ENCODE measurements at places on chromosomes 5 and 9.
A peak's percentile ranks its signal among the peaks of the same experiment; 100 is the strongest.

DNA sequence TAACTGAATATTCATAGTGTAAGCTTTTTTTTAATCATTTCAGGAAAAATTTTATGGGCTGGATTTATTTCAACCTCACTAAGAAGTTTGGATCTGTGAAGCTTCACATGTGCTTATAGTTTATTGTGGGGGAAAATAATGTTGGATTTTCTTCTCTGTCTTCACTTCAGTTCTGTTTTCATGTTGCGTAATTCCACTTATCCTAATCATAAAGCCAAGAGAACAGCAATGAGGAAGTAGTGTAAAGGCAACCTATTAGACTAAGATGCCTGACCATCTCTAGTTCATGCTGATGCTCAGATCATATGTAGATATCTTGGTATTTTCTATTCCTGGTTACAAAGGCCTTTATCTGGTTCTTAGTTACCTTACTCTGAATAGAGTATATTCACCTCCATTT is 50.0 kb downstream of the CD180 start:
- DNase-seq: no peak

DNA sequence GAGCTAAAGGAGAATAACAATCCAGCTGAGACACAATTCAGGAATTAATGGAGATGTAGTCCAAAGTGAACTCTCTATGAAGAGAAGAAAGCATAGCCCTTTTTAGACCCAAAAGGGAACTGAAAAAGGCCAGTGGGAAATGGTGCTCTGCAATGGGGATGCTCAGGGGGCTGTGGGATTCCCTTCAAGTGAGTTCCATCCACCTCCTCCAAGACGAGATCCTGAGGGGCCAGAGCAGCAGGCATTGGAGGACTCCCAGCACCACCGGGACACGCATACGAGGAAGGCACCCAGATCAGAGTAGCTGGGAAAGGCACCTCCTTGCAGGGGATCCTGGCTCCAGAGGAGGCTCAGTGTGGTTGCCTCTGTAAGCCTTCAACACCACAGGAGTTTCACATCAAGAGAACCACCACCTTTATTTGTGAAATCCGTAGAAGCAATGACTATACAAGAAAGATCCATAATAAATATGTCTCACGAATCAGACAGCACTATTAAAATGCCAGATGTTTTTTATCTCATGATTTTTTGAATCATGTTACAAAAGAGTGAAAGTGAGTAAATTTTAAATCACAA is 288.2 kb downstream of the MED10 start:
- no peak for DNase-seq

GRCh38 chr5:170372971-170373370 is 16.2 kb downstream of the KCNMB1 start:
- no peak for DNase-seq

GRCh38 chr5:146791471-146791870 is 87.1 kb downstream of the PPP2R2B start:
- no peak for DNase-seq

DNA sequence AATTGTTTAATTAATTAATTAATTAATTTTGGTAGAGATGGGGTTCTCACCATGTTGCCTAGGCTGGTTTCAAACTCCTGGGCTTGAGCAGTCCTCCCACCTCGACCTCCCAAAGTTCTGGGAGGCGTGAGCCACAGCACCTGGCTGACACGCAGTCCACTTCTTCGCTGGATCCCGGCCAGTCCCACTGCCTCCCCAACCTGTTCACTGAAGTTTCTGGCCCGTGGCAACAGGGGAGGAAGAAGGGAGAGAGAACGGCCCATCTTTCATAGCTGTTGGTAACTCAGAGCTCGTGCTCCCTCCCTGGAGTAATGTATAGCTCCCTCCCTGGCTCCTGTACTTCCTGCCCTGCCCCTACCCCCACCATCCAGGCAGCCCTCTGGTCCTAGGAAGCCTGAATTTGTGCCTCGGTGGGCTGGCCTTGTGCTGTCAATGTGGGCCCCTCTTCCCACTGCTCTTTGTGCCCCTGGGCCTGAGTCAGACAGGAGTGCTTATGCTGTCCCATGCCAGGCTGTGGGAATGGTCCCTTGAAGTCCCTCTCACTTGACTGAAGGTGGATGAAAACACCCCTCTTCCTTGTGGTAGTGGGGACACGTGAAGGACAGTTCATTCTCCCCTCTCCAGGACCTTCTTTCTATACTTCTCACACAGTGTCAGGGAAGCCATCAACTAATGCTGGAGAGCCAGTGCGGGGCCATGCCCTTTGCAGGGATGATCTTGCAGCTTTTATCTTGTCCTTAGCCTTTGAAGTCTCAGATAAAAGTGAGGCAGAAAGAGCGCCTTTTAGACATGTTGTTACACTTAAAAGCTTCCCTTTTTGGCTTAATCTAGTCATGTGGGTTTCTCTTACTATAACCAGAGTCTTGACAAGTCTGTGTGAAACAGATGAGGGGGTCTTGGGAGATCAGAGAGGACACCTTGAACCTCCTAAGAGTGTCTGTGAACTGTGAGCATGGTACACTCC is 38.1 kb downstream of the ANGPTL2 start:
- no peak for DNase-seq

DNA sequence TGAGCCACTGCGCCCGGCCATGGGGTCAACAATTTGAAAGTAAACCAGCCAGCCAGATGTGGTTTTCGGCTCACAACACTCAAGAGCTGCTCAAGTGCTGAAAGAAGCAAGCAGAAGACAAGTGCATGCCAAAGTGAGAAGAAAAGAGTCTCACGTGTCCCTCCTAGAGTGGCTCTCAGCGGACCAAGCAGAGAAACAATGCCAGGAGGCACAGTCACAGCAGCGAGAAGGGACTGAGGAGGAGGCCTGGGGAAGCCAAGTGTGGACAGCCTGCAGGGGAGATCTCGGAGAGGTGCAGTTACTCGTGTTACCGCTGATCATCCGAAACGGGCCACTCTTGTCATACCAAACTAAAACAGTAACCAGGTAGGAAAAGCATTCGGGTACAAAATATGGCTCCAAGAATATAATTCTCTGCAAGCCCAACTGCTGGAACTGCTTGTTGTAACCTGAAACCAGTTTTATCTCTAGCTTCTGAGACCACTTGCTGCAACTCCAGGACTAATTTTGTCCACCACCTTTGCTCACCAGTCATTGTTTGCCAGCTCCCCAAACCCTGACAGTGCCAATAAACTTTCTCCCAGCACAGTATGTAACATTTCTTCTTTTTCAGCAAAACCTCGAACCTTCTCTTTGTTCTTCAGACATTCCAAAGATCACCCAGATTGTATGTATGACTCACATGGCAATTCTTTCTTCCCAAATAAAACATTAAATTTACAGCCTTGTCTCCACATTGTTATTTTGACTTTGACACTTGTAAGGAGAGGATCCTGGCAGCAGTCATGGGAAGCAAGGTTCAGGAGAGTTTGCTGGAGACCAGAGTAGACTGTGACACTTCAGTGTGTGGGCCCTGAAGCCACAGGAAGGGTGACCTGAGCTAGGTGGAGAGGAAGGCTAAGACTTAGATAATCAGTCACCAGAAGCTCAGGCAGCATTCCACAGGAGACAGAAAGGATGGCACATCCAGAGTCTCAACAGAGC is 6.3 kb downstream of the SLC35D2 start:
- DNase-seq: no peak

DNA sequence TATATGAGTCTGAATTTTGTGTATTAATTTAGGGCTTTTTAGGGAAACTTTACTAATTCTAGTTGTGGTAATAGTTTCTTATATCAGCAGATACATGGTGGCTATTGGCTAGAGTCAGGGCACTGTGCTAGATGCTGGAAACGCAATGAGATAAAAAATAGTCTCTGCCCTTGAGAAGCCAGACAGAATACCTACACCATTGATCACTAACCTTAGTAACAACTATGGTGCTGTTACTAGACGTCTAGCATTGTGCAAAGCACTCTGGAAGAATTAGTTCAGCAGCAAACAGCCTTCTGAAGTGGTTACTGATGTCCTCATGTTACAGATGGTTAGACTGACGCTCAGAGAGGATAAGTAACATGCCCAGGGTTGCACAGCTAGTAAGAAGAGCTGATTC is 61.8 kb downstream of the GDA start:
- DNase-seq: no peak

- DNase-seq: no peak
Measured at GRCh38 chr5:36438765-36439561, 137.3 kb upstream of the RANBP3L start.

DNA sequence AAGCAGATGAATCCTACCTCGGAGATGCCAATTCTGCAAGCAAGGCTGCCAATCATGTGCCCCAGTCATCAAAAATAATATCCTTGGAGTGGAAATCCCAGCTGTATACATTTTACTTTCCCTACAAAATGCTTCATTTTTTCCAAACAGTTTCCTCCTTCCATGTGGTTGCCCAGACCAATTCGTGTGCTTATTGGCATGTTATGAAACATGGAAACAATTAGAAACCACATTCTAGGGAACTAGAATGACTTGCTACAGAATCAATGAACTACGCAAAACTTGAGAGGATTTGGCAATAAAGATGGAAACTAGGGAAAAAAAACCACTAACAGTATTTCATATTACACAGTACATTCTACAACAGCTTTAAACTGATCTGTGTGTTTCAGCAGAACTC is 584.5 kb upstream of the DMAC1 start:
- no peak for DNase-seq

- no peak for DNase-seq
Measured at GRCh38 chr5:86896916-86897315, 279.2 kb downstream of the COX7C start.

- DNase-seq: peak; percentile 63
Measured at GRCh38 chr5:176542135-176542595, 5.0 kb upstream of the RNF44 start.

DNA sequence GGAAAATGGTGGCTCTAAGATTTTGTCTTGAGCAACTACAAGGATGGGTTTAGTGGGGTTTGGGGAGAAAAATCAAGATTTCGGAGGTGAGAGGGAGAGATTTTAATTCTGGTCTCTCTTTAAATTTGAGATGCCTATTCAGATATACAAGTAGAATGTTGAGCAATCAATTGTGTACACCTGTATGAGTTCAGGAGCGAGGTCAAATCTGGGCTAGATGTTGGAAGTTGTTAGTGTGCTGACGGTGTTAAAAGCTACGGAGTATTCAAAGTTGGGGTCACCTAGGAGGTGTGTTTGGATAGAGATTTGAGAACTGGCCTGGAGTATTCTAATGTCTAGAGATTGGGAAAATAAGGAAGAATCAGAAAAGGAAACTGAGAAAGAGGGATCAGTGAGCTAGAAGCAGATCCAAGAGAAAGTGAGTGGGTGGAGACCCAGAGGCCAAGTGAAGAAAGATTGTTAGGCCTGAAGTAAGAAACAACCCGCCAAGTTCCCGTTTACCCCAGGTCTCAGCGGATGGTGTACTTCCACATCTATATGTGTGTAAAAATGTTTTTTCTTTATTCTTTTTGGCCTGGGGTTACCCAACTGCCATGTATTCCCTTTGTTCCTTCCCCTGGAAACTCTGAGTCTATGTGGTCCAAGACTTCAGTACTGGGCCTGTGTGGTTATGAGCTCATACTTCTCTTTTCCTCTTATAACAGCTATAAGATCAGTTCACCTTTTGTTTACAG is 11.9 kb upstream of the ARHGAP26 start:
- DNase-seq: no peak

DNA sequence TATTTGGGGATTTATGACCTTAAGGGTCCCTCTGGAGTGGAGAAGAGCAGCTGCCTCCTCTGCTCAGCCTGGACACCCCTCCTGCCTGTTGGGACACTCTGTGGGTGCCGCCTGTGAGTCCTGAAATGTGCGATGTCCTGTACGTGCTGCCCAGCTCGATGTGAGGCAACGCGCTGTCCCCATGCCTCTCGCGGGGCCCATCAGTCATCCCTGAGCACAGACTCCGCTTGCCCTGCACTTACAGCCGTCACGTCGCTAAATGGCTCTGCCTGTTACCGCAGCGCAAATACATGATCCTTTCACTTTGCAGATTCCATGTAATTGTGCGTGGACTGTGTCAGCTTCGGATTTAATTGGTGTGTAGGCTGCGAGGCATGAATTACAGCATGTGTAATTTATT is 27.1 kb downstream of the IRX4 start:
- no peak for DNase-seq

- DNase-seq: no peak
Measured at GRCh38 chr5:172834415-172835289, 601 bp downstream of the ERGIC1 start.

DNA sequence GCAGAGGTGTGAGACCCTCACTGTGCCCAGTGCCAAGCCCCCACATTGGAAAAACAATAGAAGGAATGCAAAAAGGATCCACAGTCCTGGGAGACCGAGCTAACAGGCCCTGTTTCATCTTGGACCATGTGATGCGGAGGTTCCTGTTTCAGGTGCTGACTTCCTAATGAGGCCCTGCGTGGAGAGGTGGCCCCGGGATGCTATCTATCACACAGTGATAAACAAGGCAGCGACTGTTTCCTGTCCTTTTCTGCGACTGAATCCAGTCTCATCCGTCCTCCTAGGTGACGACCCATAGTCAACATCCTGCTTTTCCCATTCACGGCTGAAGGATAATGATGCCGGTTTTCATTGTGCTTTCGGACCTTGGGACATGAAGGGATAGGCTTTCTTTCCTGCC is 56.4 kb upstream of the BOD1 start:
- no peak for DNase-seq

GRCh38 chr5:155140646-155141045 is 127.1 kb downstream of the KIF4B start:
- DNase-seq: no peak

DNA sequence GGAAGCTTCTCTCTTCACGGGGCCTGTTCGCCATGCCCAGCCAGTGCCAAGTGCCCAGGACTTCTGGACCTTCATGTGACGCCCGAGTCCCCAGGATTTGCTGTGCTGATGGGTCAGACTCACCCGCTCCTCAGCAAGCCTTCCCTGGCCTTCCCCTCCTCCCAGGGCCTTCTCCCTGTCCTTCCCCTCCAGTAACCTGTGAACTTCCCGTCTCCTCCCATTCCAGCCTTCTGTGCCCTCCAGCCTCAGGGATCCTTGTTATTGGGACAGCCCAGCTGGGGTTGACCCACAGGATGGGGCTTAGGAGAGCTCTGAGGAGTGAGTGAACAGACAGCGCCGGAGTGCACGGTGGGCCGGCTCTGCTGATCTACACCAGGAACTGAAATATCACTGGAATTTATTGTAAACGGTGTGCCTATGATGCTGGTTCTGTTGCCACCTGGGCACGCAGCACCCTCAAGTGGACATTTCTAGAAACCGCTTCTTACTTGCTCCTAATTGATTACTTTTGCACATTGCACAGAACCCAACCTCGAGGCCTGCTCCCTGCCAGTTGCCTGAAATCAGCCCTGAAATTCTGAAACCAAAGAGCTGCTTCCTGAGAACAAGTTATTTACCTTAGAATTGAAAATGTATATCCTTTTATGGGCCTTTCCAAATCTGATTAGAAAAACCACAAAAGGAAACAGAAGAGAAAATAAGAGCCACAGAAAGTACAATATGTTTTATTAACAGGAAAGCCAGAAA is 1.5 kb downstream of the SPAAR start:
- DNase-seq: no peak

GRCh38 chr5:158744680-158745079 is 355.0 kb downstream of the EBF1 start:
- no peak for DNase-seq
